GM23248 (cell line): ENCODE measurements at places on chromosomes 11 and 22. TPM values are rescaled to one million over a fixed set of nuclear protein-coding genes. Genes with fewer than 3 reads are reported as not detected.

DNA sequence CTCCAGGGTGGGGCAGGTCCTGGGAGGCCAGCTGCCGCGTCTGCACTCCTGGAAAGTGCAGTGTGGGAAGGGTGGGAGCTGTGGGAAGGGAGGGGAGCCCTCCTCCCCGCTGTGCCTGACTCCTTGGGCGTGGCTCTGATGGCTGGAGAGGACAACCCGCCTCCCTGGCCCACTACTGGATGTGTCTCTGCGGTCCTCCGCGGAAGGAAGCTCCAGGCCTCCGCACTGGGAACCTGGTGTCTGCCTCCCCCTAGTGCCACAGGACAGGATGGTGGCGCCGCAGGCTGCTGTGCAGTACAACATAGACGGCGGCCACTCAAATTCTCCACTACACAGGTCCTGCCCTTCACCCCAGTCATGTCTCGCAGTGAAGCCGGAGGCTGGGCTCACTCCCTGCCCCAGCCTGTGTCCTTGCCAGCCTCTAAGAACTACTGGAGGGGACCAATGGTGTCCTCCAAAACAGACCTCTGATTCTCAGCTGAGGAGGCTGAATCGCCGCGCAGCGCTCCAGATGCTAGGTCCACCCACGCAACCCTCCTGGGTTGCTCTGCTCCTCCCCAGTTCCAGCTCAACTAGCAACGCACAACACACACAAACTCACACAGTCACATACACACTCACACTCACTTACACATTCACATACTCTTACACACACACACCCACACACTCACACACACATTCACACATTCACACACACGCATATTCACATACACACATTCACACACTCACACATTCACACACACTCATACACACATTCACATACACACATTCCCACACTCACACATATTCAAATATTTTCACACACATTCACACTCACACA, 12.4 kb upstream of the DSCAML1 start:
- peak; percentile 75 for DNase-seq

DNA sequence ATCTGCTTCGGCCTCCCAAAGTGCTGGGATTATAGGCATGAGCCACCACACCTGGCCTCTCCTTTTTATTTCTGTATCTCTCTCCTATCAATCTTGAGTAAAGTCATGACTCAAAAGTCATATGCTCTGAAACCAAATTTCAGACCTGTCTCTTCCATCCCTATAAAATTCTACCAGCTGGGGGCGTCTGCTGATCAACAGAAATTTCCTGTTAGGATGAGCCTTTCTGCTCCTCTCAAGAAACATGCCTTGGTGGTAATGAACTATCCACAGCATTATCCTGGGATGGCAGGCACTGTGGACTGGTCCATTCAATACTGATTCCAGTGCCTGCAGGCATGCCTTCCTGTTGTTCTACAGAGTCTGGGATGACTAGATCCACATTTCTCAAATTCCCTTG, 472.6 kb downstream of the NELL1 start:
- DNase-seq = no peak

DNA sequence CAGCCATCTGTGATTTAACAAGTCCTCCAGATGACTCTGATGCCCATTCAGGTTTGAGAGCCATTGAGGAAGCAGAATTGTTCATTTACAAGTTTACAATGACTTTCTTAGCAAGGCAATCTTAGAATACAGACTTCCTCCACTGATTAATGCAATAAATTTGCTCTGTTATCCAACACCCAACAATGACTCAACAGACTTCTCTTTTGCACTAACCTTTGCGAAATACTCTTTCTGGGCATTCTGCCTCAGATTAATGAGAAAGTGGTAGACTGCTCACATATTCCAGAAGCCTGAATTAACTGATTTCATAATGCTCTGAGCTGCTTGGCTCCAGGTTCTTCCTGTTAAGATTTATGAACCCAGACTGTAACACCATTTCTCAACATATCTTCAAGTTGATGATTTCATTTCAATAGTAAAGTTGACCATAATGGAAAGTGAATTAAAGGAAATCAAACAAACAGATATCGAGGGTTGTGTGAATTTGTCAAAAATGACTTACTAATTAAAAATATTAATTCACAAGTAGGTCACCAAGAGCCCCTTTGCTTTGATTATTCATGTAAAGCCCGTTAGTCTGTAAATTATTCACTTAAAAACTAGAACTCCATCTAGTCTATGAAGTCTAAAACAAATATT, 70.5 kb upstream of the BLID start:
- DNase-seq = peak; percentile 98

DNA sequence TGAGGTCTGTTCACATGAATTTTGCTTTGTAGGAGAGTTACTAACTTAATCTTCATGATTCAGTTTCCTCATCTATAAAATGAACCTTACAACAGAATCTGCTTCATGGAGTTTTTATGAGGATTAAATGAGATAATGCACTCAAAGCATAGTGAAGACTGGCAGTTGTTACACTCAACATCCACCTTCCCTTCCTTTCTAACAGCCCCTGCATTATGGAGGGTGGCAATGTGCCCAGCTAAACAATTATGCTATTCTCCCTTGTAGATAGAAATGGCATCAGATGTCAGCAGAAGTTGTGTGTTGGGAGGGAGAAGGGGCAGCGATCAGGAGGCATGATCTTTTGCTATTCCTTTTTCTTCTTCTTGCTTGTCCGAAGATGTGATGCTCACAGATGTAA, 6.5 kb downstream of the POU2AF1 start:
- no peak for DNase-seq

- no peak for DNase-seq
Measured at GRCh38 chr11:120073196-120073595, 64.7 kb downstream of the TRIM29 start.

- DNase-seq = no peak
Measured at GRCh38 chr11:13046637-13047570, 37.8 kb downstream of the RASSF10 start.

DNA sequence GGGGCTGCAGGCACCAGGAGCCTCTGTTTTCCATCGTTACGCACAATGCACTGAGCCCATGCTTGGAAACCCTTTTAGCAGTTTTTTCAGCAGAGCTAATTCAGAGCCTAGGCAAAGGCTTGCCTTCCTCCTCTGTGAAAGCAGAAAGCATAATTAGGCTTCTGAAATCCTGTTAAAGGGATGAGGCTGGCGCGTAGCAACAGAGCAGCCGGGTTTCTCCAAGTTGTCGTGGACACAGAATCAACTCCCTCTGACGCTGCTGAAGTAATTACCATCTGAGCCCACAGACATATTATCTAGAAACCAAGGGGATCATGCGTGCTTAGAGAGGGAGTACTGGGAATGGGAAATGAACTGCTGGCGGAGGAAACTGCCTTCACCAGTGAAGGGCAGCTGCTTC, 85.4 kb downstream of the MYO18B start:
- no peak for DNase-seq

DNA sequence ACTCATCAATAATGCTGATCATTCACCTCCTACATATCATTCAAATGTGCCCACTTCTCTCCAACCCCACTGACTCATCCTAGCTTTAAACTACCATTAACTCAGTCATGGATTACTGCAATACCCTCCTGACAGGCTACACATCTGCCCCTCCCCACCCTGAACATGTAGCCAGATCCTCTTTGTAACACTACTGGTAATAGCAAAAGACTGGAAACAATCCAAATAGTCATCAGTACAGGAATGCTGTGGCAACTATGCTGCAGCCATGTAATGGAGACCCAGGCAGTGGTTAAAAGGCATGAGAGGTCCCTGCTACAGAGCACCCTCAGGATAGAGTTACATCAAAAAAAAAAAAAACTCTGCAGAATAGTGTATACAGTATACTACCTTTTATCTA, 16.6 kb downstream of the SLC43A3 start:
- peak; percentile 80 for DNase-seq

DNA sequence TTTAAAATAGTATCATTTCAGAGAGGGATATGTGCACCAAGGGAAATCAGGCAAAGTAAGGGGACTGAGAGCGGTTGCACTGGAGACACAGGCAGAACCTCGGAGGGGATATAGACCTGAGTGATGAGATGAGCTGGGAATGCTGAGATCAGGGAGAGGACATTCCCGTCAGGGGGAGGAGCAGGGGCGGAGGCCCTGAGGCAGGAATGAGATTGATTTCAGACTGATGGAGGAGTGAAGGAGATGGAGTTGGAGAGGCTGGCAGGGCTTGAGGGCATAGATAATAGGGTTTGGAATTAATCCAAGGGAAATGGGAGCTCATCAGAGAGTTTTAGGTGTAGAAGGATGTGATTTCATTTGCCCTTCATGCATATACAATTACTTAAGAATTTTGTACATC, 13.2 kb downstream of the CD6 start:
- no peak for DNase-seq

- no peak for DNase-seq
Measured at GRCh38 chr11:87453531-87454089, 415.9 kb downstream of the TMEM135 start.

DNA sequence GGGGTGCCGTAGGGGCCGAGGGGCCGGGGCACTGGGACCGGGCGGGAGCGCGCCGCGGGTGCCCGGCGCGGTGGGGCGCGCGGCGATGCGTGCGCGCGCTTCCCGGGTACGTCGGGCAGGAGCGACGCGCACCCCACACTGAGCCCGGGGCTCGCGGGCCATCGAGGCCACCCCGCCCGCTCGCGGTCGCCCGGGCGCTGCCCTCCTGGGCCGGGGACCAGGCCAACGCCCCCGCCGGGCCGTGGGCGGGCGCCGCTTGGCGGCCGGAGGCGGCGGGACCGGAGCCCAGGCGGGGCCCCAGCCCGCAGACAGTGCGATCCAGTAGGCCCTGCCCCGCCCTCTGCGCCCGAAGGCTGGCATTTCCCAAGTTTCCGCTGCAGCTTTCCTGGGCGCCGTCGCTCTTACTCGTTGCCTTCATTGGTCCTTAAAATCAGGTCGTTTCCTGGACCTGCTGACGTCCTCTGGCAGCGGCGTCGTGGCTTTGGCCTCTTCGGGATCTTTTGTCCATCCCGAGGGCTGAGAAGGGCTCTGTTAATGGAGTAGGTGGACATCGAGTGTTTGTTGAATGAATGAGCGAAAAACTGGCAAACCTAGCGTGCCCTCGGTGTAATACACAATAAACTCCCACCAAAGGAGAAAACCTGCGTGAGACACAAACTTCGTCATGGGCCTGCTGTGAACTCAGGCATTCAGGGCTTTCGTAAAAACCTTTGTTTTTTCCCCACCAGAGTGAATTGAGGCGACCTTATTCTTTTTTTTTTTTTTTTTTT, 638 bp downstream of the PARVA start:
- peak; percentile 93 for DNase-seq

DNA sequence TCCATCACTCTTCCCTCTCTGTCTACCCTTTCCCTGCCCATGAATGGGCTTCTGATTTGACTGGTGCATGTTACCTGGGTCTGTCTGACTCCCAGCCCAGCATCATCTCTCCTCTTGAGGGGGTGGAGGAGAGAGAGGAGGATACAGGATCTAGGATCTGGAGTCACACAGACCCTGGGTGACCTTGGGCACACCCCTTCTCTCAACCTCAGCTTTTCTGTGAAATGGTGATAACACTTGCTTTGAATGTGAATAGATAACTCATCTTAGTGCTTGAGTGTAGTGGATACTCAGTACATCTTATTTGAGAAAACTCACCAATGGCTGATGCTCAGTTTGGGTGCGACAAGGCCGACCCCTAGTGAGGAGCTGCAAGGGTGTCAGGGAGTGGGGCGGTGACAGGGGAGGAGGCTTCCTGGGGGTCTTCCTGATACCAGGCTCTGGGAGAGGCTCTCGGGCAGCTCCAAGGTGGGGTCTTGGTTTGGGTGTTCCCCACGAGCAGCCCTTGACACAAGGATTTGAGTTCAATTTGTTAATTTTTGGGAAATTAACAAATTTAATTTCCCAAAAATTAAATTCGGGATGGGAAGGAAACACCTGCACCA, 9.0 kb downstream of the INCENP start:
- DNase-seq = no peak

- no peak for DNase-seq
Measured at GRCh38 chr11:32489464-32489863, 54.1 kb upstream of the WT1 start.

DNA sequence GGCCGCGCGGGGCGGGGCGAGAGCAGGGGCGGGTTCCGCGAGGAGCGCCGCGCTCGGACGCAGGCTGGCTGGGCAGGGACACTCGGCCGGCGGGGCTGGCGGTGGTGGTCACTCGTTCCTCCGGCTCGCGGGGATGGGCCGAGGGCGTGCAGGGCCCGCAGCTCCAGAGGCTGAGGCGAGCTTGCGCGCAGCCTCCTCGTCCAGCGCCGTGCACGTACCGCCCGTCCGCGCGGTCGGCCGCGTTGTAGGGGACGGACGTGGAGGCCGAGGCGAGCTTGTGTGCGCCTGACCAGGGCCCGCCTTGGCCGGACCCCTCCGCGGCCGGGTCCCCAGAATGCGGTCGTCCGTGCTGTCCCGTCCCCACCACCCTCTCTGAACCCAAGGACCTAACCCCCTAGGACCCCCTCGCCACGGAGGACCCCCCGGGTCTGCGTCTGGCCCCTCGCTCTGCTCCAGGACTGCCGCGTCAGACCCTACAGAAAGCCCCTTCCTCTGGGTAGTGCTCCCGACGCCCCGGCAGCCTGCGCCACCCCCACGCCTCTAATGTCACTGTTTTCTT, 569 bp upstream of the YPEL1 start:
- no peak for DNase-seq

DNA sequence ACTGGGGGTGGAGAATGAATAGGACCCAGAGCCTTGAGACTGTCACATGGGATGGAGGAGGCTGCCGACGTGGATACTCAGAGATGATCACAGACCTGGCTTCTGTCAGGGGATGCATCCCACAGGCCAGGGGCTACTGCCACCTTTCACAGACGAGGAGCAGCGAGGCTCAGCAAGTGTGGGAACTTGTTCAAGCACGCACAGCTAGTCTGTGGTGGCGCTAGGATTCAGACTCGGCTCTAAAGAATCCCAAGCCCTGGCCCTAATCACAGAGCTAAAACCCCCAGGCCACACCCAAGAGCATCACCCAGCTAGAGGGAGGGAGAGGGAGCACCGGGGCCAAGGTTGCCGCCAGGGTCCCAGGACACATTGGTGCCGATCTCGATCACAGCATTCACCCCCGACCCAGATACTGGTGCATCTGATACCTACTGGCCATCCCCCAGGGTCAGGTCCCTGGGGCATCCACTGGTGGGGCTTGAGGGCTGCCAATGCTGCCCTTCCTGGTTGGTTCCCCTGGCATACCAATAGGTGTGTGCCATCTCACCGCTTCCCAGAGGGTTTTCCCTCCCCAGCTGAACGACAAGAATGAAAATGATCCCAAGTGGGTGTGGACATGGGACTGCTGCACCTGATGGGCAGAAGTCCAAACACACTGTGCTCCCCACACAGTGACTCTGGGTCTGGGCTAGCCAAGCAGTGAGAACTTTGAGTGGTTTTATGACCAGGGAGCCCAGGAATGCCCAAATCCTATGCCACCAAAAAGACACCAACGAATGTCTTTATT, 6.2 kb downstream of the CHST1 start:
- DNase-seq = peak; percentile 27

The PKDREJ gene
- not detected in 2 replicates for total RNA-seq

The NRIP3 gene
- 10.8 and 12.0 TPM in 2 replicates for total RNA-seq

The CFL1 gene
- total RNA-seq = 1,045 and 1,312 TPM in 2 replicates

The PRR33 gene
- not detected in 2 replicates for total RNA-seq

The CHST1 gene
- not detected in 2 replicates for total RNA-seq

The MPZL3 gene
- total RNA-seq = 1.3 and 2.4 TPM in 2 replicates

The RFPL2 gene
- not detected in 2 replicates for total RNA-seq

The GP1BB gene
- total RNA-seq = 7.1 and 10.2 TPM in 2 replicates

The BARX2 gene
- not detected in 2 replicates for total RNA-seq

The SH3BP1 gene
- total RNA-seq = 2.4 and 9.9 TPM in 2 replicates
